ENCODE measurements at places on chromosomes 12 and 14. TPM values are rescaled to one million over a fixed set of nuclear protein-coding genes. Genes with fewer than 3 reads are reported as not detected.

GRCh38 chr12:88383405-88383804 is 196.9 kb downstream of the KITLG start:
- no peak for DNase-seq

DNA sequence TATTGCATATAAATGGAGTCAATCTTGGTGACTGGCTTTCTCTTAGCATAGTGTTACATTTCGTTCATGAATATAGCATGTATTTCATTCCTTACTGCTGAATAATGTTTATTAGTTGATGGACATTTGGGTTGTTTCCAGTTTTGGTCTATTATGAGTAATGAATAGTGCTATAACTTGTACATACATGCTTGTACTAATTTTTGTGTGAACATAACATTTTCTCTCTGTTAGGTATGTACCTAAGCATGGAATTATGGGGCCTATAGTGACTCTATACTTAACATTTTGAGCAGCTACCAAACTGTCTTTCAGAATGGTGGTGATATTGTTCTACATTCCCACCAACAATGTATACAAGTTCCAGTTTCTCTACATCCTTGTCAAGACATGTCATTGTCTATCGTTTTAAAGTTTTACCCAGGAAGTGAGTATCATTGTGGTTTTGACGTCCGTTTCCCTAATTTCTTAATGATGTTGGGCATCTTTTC is 23.1 kb downstream of the ATP2A2 start:
- DNase-seq: no peak

The RD3L gene
- not detected for total RNA-seq

The ACOT6 gene
- not detected for total RNA-seq

DNA sequence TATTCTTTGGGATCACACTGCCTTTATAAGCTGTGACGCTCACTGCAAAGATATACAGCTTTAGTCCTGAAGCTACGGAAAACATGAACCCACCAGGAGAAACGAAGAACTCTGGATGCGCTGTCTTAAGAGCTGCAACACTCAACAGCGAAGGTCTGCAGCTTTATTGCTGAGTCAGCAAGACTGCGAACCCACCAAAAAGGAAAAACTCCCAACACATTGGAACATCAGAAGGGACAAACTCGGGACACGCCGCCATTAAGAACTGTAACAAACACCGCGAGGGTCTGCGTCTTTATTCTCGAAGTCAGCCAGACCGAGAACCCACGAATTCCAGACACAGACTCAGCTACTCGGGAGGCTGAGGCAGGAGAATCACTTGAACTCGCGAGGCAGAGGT is 9.2 kb upstream of the VWF start:
- no peak for DNase-seq

- DNase-seq: peak; percentile 27
Measured at GRCh38 chr12:14111230-14111865, 129.9 kb upstream of the GRIN2B start.

The COL2A1 gene
- total RNA-seq: 0.03 TPM

The FSCB gene
- not detected for total RNA-seq

- peak; percentile 63 for DNase-seq
Measured at GRCh38 chr12:122421821-122422729, at the start of gene CLIP1. Gene CLIP1 (minus strand): TSS chr12:122422669. CDS start chr12:122380452, 42,217 bp downstream.

DNA sequence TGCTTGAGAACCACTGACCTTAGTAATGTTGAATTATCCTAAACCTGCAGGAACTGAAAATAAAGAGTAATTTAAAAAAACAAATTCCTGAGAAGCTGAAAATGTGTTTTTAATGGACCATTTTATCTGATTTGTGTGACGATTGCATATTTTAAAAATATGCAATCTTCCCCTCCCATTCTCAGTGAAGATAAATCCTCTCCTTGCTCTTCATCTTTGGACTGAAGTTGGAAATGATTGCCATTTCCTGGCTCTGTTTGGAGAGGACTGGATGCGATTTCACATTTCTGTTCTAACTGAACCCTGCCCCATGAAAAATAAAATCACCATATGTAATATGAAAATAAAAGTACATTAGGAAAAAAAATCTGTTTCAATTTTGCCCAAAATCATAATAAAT is 216.3 kb downstream of the SLC6A15 start:
- DNase-seq: no peak
